Stimulated activated CD4-positive, alpha-beta T cell treated with anti-CD3 and anti-CD28 coated beads, Interleukin-15, amount 100 ng/mL, for 1 hour (primary cell): ENCODE measurements at places on chromosomes 5 and 9.
A peak's percentile ranks its signal among the peaks of the same experiment; 100 is the strongest.

GRCh38 chr5:57383093-57383861 is 99.3 kb downstream of the ACTBL2 start:
- peak; percentile 3 for DNase-seq

GRCh38 chr9:130053109-130053503 is 600 bp upstream of the GPR107 start:
- no peak for DNase-seq

DNA sequence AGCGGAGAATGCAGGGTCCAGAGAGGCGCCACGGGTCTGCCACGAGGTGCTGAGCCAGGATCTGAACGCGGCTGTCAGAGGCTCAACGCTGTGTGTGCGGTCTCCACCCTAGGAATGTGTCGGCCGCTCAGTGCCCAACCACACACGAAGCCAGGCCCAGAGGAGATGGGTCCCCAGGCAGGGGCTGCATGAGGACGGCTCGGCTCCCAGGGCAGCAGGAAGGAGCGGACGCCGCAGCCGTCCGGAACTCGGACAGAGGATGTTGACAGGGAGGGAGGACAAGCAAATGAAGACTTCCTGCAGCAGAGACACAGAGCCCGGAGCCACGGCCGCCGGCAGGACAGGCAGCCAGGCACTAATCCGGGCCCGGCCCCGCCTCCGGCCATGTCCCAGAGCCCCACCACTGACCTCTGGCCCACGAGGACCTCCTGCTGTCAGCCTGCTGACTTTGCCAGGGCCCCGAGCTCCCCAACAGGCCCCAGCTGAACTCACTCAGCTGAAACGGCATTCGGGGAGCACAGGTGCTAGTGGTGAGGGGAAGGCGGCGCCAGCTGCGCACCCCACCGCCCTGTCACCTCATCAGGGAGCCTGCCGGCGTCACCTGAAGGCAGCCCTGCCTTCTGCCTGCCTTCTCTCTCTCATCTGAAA is 12.7 kb downstream of the VAV2 start:
- DNase-seq: no peak

DNA sequence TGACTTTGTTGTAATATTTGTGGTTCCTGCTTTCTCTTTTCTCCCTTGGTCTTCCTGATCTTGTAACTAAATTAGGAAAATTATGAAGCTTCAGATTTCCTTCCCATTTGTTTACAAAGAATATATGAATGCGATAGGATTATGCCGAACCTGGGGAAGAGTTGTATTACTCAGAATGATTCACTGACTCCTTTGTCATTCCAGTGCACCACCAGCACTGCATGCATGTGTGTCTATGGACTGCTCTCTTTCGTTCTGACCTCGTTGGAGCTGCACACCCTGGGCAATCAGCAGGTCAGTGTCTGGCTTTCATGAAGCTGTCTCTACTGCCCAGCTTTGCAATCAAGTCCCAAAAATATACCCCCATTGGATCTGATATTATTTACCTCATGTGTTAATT is 25.5 kb downstream of the NUP188 start:
- DNase-seq: no peak

DNA sequence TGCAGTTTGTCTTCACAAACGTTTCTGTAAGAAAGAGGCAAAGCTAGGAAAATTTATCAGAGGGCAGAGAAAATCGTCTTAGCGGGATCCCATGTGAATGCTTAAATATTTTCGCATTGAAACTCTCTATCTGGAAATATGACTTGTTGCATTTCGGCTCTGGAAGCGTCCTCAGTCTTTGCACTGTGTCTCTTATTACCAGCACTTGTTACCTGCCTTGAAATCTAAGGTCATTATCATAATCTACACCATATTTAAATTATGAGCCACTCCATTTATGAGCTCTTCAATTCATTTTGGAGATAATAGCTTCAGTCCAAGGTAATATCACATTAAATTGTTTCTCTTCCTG is 1.4 kb downstream of the EGFLAM start:
- DNase-seq: no peak
